ENCODE measurements at places on chromosomes 11 and 22. TPM values are rescaled to one million over a fixed set of nuclear protein-coding genes. Genes with fewer than 3 reads are reported as not detected.

DNA sequence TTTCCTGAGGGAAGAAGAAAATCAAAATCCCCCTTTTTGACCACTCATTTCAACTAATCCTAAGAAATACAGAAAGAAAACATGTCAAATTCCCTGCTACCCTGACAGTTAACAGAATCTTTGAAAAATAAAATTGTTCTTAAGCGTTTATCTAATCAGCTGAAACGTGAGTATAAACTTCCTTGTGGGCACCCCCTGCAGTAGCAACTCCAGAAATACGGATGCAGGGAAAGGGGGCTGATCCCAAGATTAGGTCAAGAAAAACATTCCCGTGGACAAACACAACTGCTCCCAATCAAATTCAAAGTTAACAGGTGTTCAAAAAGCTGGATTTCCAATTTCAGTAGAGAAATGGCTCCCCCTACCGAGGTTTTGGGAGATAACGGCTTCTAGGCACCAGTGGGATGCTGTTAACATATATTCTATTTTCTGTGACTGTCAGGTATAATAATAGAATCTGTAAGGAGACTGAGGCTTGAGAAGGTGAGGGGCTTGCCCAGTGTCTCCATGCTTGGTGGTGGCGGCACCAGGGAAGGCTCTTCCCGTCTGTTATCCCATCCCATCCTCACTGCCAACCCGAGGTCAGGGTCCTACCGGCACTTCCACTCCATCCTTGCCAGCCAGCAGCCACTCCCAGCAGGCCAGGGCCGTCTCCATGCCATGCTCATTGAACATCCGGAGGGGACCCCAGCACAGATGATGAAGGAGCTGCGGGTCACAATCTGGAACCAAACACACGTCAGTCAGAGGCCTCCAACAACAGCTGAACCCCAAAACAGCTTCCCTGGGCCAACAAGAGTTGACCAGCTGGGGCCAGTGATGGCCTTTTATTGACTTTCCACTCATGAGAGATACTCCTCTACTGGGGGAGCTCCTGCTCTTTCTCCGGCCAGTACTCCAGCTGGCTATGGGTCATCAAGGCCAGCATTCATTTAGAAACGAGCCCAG is 32.0 kb upstream of the SERPIND1 start:
- no peak for DNase-seq

The SHISAL1 gene
- 2.8 TPM for polyA plus RNA-seq

The KCNQ1 gene
- polyA plus RNA-seq, result 13.2 TPM

The RASL10A gene
- polyA plus RNA-seq, result 0.20 TPM

The YIF1A gene
- polyA plus RNA-seq, result 61.5 TPM

The CLMP gene
- polyA plus RNA-seq, result 29.7 TPM

DNA sequence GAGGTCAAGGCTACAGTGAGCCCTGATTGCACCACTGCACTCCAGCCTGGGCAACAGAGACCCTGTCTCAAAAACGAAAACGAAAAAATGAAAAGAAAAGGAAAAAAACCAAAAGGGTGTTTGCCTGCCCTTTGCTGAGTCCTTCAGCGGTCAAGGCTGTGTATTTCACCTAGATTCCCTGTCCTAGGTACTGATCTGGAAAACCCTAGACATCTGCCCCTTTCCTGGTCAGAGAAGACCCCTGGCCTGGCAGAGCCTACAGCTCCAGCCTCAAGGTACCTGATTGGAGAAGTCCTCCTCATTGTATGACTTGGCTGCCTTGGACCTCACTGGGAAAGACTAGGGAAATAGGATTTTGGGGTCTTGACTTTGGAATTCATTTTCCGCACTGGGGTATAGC is 8.0 kb upstream of the CCDC90B start:
- DNase-seq, result no peak
